Activated CD4-positive, alpha-beta T cell treated with anti-CD3 and anti-CD28 coated beads for 4 hours (primary cell): ENCODE measurements at places on chromosomes 16 and 17.

DNA sequence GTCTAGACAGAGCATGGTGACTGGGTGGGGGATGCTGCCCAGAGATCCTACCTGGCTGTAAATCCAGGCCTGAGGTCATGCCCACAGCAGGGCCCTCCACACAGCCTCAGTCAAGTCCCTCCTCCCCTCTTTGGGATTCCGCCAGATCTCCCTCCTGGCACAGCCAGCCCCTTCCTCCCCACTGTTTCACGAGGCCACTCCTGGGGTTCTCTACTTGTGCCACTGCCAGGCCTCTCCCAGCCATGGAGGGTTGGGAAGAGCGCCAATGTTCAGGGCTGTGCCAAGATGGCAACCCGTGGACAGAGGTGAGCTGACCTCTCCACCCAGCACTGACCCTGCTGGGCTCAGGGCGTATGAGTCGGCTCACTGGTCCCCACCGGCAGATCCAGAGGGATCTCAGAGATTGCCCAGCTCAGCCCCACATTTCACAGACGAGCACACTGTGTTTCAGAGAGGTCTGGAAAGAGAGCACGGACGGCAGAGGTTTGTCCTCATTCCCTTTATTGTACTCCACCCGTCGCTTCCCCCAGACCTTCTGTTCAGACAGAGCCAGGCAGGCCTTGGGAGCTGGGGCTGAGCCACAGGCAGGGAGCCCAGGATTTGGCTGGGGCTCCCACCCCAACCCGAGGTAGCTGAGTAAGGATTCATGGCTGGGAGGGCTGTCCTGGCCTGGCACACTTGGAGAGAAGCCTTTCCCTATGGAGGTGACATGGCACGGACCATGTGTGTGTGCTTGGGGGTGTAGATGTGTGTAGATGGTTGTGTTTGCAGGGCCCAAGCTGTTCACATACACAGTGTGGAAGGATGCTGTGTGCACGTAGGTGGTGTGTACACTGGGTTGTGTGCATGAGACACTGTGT, 3.5 kb upstream of the CAMKK1 start:
- DNase-seq = no peak

DNA sequence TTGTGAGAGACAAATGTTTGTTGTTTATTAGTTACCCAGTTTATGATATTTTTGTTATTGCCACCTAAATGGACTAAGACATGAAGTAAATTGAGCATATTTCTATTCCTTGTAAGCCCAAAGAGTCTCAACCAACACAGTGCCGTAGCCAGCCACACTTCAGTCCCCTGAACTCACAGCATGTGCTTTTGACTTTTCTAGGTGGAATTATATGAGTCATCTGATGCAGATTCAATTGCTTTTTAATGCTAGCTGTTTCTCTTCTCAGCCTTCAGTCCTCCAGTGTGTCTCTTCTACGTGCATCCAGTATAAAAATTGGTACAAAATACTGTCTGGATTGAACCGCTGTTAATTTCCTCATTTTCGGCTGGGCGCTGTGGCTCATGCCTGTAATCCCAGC, 39.0 kb downstream of the IQCK start:
- no peak for DNase-seq

DNA sequence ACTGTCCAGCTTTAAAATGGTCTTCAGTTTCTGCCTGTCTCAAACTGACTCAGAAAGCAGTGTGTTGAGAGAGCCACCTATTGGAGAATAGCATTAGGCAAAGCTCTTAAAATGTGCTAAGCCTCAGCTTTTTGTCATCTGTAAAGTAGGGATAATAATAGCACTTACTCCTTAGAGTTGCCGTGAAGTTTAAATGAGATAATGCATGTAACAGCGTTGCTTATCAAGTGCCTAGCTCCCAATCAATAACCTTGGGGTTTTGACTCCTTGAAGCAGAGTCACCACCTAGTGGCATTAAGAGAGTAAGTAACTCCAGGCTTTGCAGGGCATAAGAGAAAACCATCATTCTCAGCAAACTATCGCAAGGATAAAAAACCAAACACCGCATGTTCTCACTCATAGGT, 163.3 kb downstream of the HS3ST2 start:
- no peak for DNase-seq

DNA sequence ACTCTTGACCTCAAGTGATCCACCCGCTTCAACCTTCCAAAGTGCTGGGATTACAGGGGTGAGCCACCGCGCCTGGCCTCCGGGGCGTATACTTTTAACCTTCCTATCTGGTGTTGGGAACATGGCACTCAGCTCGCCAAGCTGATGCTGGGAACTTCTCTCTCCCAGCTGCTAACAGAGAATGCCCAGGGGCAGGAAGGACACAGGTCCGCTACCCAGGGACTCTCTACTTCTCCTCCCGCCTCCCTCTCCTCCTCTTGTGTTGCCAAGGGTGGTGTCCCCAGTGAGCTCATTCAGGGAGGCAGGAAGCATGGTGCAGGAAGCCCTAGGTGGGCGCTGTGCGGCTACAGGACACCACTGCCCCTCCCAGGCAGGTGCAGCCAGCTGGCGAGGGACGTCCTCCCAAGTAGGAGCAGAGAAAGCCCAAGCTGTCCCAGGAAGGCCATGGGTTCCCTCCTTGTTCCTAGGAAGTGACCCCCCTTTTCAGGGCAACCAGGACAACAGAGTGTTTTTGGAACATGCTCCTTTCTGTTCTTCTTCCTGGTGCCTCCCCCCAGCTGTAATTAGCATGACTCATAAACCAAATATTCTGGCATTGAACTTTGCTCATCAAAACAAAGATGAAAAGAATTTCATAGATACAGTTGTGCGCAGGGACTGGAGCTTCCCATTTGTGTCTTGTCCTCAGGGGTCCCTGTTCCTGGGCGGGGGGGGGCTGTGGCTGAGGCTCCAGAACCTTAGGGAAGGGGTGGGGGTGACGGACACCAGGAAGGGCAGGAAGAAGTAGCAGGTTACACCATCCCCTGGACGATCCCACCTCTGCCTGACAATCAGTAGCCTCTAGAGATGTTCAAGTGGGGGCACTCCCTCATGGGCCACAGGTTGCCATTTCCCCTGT, 2.7 kb downstream of the C1QTNF1 start:
- no peak for DNase-seq

GRCh38 chr17:27256225-27257030, 37.5 kb upstream of the WSB1 start:
- no peak for DNase-seq

DNA sequence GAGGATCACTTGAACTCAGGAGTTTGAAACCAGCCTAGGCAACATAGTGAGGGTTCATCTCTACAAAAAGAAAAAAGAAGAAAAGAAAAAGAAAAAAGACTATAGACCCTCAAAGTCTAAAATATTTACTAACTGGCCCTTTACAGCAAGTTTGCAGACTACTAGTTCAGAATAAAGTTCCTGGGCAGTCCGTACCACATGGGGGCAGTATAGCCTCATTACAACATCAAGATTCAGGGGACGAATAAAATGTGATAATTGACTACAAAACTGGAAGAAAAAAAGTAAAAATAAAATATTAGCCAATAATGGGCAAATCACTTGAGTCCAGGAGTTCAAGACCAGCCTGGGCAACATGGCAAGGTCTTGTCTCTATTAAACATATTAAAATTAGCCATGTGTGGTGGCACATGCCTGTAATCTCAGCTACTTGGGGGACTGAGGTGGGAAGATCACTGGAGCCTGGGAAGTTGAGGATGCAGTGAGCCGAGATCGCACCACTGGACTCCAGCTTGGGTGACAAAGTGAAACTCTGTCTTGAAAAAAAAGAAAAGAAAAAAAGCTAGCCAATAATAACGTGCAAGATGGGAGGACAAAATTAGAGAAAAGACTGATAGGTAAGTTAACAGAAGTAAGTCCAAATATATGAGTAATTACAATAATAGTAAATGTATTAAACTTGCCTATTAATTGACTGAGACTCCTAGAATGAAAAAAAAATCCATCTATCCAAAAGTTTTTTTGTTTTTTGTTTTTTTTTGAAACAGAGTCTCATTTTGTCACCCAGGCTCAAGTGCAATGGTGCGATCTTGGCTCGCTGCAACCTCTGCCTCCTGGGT, 129.4 kb upstream of the SEC14L1 start:
- peak; percentile 46 for DNase-seq

DNA sequence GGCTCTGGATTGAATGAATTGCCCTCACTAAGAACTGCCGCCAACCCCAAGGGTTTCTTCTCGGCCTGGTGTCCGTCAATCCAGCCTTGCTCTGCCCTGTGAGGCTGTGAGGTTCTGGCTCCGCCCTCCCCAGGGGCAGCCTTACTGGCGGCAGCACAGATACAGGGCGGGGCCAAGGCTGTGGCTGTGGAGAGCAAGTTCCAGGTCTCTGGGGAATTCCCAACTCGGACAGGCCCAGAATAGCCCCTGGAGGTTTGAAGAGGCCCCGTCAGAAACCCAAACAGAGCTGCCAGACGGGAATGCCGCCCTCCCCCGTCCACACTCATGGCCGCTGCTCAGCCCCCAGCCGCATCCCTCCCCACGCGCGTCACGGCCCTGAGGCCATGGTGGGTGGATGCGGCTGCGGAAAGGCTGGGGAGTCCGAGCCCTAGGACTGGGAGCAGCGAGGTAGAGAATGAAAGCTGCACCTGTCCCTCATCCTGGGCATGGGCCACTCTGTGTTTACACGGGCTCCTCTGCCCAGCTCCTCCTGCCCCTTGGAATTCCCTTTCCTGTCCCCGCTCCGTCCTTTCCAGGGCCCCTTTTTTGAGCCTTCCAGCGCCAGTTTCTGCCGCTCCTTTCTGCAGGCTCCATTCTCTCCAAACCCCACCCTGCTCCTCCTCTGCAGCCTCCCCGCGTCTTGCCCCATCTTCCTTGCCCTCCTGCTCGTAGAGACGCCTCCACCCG, 660 bp upstream of the PRRT2 start:
- DNase-seq = peak; percentile 68

- DNase-seq = no peak
These were observed 35.3 kb downstream of the SOCS3 start for GRCh38 chr17:78324391-78325075.

DNA sequence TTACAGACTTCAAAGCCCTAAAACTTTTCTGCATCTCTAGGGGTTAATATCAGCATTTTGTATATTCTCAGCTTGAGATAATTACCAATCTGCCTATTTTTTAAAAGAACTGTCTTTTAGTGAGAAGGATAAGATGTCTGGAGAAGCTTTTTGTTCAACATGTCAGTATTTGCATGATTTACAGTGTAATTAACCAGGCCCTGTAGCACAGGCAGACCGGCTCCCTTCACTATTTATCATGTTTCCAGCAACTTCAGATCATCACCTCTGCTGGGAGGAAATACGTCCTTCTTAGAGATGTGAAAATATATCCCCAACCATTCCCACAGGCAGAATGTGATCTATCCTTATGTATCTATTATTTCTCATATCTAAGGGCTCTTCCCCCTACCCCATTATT, 8.6 kb upstream of the DDX52 start:
- DNase-seq = no peak
